ENCODE measurements at places on chromosomes 2 and 18. TPM values are rescaled to one million over a fixed set of nuclear protein-coding genes. Genes with fewer than 3 reads are reported as not detected.

The C2orf80 gene
- total RNA-seq: not detected

The HRH4 gene
- total RNA-seq: not detected

The CXCR1 gene
- total RNA-seq: 0.33 TPM

The PRSS56 gene
- total RNA-seq: 9.6 TPM

The PID1 gene
- 31.1 TPM for total RNA-seq

The UGT1A4 gene
- total RNA-seq: not detected

The PDE1A gene
- 12.4 TPM for total RNA-seq

The SLC5A7 gene
- total RNA-seq: 1.1 TPM

The ZSWIM2 gene
- not detected for total RNA-seq

The RESP18 gene
- not detected for total RNA-seq

The GPR75 gene
- total RNA-seq: 4.2 TPM

The PCARE gene
- total RNA-seq: 57.0 TPM

The MC5R gene
- total RNA-seq: 0.33 TPM

The ABCA12 gene
- 0.99 TPM for total RNA-seq

The RAX gene
- total RNA-seq: 111 TPM

The UPP2 gene
- total RNA-seq: 0.33 TPM

The DCDC2C gene
- total RNA-seq: 1.6 TPM

The MLPH gene
- 10.6 TPM for total RNA-seq

The CRYGD gene
- 823 TPM for total RNA-seq

The GREB1 gene
- 18.5 TPM for total RNA-seq

The CCDC102B gene
- total RNA-seq: 61.4 TPM

The HOXD10 gene
- 0.16 TPM for total RNA-seq

The ACVR1C gene
- total RNA-seq: 0.44 TPM

The C2orf81 gene
- 3.1 TPM for total RNA-seq

The DNAH6 gene
- total RNA-seq: 2.5 TPM

The CTAGE1 gene
- total RNA-seq: not detected

Measured in camera-type eye (tissue), 1 donor.